Psoas muscle (tissue), 8 donors: ENCODE measurements at places on chromosomes 4 and X. TPM values are rescaled to one million over a fixed set of nuclear protein-coding genes. Genes with fewer than 3 reads are reported as not detected.

GLUD2 gene
- 0.42 TPM for total RNA-seq

DNA sequence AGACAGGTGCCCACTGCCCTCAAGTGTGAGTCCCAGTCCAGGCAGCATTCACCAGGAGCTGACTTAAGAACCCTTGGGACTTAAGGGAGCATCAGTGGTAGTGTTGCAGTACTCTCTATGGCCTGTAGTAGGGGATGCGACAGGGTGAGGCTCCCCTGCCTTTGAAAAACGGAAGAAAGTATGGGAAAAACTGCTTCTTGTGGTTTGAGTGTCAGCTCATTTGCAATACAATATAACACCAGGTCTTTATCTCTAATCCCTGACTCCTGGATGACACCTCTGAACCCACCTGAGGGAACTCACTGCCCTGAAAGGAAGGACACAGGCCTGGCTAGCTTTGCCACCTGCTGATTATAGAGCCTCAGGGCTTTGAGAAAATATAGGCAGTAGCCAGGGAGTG is 176.0 kb downstream of the SMARCA1 start:
- DNase-seq: no peak

GRCh38 chr4:20378181-20378580 is 126.5 kb downstream of the SLIT2 start:
- DNase-seq: no peak

- DNase-seq: no peak
Observed at GRCh38 chrX:23952984-23953907, 45.4 kb downstream of the CXorf58 start.

DNA sequence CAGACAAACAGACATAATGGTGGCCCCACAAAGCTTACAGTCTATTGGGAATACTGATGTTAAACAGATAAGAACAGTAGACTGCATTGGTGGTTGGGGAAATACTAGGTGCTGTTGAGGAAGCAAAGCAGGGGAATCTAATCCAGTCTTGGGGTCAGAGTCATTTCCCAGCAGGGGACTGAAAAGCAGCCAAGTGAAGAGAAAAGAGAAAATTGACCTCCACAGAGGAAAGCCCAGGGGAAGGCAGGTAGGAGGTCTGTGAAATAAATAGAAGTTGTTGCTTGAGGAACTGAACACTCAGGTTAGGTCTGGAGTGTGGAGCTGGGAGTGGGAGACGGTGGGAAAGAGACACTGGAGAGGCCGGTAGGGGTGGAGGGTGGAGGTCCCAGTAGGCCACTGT is 33.0 kb upstream of the LEF1 start:
- DNase-seq: no peak

GRCh38 chr4:2252530-2253091 is 9.3 kb downstream of the MXD4 start:
- peak; percentile 7 for DNase-seq

DNA sequence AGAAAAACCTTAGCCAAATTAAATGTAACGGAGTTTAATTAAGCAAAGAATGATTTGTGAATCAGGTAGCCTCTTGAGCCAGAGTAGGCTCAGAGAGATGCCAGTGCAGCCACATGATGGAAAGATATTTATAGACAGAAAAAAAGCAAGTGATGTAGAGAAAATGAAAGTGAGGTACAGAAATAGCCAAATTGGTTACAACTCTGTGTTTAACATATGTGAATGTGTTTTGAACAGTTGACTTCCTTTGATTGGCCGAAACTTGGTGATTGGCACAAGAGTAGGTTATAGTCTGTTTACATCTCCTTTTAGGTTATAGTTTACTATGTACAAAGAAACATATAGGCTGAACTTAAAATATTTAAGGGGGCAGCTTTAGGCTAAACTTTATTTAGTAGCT is 459.9 kb upstream of the BOD1L1 start:
- no peak for DNase-seq

- DNase-seq: no peak
Observed at GRCh38 chr4:13409324-13409723, 74.8 kb downstream of the RAB28 start.

DNA sequence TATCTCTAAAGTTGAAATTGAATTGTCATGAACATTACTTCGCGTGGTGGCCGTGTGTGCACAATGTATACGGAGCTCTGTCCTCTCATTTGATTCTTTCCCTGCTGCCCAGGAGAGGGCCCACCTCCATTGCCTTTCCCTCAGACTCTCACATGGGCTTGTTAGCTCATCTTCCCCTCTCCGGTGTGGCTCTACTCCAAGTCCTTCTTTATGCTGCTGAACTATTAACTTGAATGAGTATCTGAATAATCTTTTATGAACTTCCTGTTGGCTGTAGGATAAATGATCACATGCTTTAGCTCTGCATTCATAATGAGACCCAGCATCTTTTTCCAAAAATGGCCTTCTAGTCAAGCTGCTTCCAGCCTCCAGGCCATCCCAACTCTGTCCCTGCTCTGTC is 68.8 kb upstream of the CLNK start:
- no peak for DNase-seq

IQSEC2 gene
- total RNA-seq: 63.8 TPM

CXCL10 gene
- 1.5 TPM for total RNA-seq

DNA sequence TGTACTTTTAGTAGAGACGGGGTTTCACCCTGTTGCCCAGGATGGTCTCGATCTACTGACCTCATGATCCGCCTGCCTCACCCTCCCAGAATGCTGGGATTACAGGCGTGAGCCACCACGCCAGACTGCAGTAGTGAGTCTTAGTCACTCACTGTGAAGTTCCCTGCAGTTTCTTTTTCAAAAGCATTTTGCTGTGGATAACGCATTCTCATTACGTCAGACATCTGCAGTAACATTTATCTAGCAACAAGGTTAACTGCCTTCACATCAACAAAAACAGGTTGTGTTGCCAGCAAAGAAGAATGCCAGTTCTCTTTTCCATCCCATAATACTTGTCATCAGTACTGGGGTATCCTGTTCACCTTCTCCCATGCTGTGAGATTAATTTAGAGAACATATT is 164.6 kb downstream of the DHRSX start:
- no peak for DNase-seq

- DNase-seq: no peak
Observed at GRCh38 chr4:592825-593520, 16.9 kb upstream of the TMEM271 start.

DNA sequence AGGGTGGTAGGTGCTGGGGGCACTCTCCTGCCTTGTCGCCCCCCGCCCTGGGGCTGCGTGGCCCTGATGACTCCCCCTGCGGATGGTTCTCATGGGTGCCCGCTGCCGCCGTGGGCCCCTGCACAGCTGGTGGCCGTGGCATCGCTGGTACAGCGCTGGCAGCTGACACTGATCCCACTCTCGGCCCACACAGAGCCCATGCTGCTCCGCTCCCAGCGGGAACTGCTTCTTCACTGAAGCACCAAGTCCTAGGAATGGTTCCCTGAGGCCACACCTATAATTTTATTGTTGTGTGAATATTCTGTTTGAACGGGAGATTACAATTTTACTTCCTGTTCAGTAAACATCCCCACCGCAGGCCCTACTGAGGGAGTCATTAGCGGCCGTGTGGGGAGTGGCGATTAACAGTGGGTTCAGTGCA is 138.6 kb upstream of the NKX1-1 start:
- peak; percentile 33 for DNase-seq

GRCh38 chr4:73446336-73446938 is 10.4 kb downstream of the AFP start:
- no peak for DNase-seq

SHISA3 gene
- 0.36 TPM for total RNA-seq

GRCh38 chr4:14695095-14695845 is 307.0 kb upstream of the CPEB2 start:
- DNase-seq: no peak

DNA sequence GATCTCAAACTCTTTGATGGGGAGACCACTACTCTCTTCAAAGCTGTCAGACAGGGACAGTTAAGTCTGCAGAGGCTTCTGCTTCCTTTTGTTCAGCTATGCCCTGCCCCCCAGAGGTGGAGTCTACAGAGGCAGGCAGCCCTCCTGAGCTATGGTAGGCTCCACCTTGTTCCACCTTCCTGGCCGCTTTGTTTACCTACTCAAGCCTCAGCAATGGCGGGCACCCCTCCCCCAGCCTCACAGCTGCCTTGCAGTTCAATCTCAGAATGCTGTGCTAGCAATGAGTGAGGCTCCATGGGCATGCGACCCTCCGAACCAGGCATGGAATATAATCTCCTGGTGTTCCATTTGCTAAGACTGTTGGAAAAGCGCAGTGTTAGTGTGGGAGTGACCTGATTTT is 42.1 kb upstream of the UGT2B10 start:
- no peak for DNase-seq

RRH gene
- 0.15 TPM for total RNA-seq

BTK gene
- 2.0 TPM for total RNA-seq

UGT2B17 gene
- not detected for total RNA-seq

GIMD1 gene
- total RNA-seq: not detected

TCEAL6 gene
- total RNA-seq: not detected

ATP8A1 gene
- 13.8 TPM for total RNA-seq
